A673 (cell line): ENCODE measurements at places on chromosomes 12 and 14.

DNA sequence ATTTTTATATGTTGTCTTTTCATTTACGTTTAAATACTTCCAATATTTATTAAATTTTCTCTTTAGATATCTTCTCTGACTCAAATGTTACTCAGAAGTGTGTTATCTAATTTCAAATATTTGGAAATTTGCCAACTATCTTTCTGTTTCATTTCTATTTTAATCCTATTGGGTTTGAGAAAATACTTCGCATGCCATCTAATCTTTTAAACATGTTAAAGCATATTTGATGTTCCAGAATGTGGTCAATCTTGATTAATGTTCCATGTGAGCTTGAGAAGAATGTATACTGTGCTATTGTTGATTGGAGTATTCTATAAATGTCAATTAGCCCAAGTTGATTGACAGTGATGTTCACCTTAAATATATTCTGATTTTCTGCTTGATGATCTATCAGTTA lies 11.9 kb upstream of the DCN start:
- no peaks in the 10 kb centered on the region for H3K27me3 ChIP-seq
- H3K36me3 ChIP-seq = no peaks in the 10 kb centered on the region
- no peak overlapping the region for H3K27ac ChIP-seq
- H3K4me1 ChIP-seq = no peaks in the 10 kb centered on the region
- DNase-seq = no peak
- no peak overlapping the region for H3K4me3 ChIP-seq

DNA sequence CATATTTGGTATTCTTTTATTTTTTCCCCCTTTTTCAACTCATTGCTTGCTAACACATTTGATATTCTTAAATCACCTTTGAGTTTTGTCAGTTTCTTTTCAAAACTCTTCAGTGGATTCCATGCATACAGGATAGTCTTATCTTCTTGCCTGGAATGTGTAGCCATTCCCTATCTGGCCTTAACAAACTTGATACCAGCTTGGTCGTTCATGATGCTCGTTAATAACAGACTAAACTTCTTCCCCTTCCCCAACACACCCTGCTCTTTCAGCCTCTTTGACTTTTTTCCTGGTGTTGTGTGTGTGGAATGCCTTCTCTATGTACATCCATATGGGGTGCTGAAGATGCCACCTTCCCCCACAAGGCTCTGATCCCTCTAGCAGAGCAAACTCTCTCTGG lies 17.7 kb upstream of the CALM1 start:
- H3K27ac ChIP-seq = no peak overlapping the region
- H3K4me3 ChIP-seq = no peak overlapping the region
- H3K4me1 ChIP-seq = peaks cover 12% of the 10 kb centered on the region
- DNase-seq = no peak
- no peaks in the 10 kb centered on the region for H3K36me3 ChIP-seq

- no peak overlapping the region for H3K4me3 ChIP-seq
- no peak for DNase-seq
- peaks cover 45% of the 10 kb centered on the region for H3K4me1 ChIP-seq
- peak overlapping the region; percentile 85 for H3K27ac ChIP-seq
- H3K36me3 ChIP-seq = no peaks in the 10 kb centered on the region
These were observed 207.9 kb upstream of the BCL2L14 start for GRCh38 chr12:11862798-11863197.

DNA sequence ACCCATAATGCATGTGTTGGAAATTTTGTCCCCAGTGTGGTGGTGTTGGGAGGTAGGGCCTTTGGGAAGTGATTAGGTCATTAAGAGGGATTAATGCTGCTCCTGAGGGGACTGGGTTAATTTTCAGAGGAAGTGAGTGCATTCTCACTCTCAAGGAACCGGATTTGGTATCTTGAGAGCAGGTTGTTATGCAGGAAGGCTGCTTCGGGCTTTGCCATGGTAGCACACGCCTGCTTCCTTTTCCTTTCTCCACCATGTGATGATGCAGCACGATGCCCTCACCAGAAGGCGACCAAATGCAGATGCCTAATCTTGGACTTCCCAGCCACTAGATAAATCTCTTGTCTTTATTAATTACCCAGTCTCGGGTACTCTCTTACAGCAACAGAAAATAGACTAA lies 257.1 kb downstream of the SSPN start:
- H3K4me3 ChIP-seq = no peak overlapping the region
- no peaks in the 10 kb centered on the region for H3K4me1 ChIP-seq
- peak; percentile 60 for DNase-seq
- no peaks in the 10 kb centered on the region for H3K27me3 ChIP-seq
- no peak overlapping the region for H3K27ac ChIP-seq
- H3K36me3 ChIP-seq = no peaks in the 10 kb centered on the region
